ENCODE measurements at places on chromosomes 16 and 17.

GRCh38 chr16:75203096-75203495, 3.9 kb downstream of the CTRB2 start:
- DNase-seq, result no peak

- no peak for DNase-seq
These were observed 56.0 kb downstream of the HLF start for GRCh38 chr17:55320594-55321426.

GRCh38 chr17:73694491-73694890, 50.2 kb upstream of the SDK2 start:
- no peak for DNase-seq

DNA sequence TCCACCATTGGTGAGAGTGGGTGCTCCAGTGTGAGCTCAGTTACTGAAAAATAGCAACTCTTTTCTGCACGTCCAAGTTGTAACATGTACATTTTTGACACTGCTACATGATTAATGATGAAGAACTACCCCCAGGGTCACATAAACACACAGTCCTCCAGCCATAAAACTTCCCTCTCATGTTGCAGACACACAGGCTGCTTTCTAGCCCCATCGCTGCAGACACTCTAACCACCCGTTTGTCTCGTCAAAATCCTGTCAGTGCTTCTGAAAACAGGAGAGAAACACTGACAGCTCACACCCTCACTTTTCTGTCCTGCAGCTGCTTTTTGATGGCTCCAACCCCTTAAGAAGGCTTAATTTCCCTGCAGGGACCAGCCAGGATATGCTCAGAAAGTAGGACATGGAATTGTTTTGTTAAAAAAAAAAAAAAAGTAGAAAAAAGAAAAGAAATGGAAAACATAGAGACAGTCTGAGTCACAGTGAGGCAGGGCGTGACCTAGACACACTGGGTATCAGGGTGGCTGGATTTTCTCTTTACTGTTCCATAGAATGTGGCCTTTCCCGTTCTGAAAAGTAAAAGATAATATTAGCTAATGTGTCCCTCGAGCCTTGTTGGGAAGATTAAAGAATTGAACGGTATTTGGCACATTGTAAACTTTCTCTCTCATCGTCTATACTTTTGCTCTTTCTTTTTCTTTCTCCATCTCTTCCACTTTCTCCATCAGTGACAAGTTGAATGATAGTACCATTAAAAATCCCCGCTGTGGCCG, 20.7 kb upstream of the CCL5 start:
- DNase-seq, result no peak

- DNase-seq, result no peak
These were observed 47.3 kb upstream of the ALOX12 start for GRCh38 chr17:6948562-6948961.
